ENCODE measurements at places on chromosomes 12 and 14.

DNA sequence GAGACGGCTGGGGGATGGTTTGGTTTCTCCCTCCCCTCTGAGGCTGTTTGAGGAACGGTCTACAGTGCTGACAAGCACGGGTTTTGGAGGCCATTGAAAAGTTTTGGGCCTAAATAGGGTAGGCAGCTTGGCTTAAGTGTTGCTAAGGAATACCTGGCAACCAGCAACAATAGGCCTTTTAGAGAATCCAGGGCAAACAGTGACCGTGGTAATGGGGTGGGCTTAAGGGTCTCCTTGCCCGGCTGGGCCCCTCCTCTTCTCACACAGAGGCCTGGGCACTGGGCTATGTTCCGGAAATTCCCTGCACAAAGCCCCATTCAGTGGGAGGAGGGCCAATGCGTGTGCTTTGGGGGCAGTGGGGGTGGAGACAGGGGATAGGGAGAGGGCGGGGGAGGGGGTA lies 55.4 kb downstream of the ASCL1 start:
- no peak for DNase-seq

- peak; percentile 55 for DNase-seq
Measured at GRCh38 chr12:112381406-112381882, 787 bp downstream of the HECTD4 start.

DNA sequence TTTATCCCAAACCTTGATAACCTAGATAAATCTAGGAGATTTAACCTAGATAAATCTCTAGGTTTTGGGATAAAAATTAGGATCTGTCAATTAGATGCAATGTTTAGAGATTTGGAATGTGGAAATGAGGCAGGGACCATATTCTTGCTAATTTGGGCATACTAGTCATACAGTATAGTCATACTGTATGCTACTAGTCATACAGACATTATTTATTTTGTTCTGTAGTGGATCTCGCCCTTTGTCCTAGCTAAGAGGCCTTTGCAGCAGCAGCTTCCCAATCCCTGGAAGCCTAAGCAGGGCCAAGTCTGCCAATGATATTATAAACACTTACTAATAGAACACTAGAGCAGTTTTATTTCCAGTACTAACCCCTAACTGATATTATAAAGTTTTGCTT lies 136.4 kb downstream of the CEP128 start:
- DNase-seq = no peak

- no peak for DNase-seq
Measured at GRCh38 chr14:66141733-66142132, 344.4 kb upstream of the CCDC196 start.

GRCh38 chr14:36741858-36742257 lies 80.2 kb downstream of the PAX9 start:
- DNase-seq = no peak
